CD8-positive, alpha-beta memory T cell (primary cell): ENCODE measurements at places on chromosomes 12 and 14.

GRCh38 chr12:94318181-94318580, 141.5 kb downstream of the CEP83 start:
- no peak for DNase-seq

DNA sequence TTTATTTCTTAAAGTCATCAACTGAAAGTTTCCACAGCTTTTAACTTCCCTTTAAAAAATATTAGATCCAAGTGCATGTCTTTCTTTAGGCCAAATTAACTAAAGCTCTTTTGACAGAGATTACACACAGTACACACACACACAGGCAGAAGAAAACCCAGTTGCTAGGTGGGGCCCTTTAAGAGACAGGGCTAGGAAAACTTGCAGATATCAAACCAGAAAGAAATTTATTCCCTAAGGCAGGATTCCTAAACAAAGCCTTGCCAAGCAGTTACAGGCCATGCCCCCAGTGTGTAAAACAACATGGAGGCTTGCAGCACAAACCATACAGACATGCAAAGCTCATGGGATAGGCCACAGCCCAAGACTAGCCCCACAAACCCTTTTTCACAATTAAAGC, 123.4 kb downstream of the FSCB start:
- DNase-seq, result no peak

GRCh38 chr12:80441921-80442320, 2.1 kb upstream of the PTPRQ start:
- no peak for DNase-seq

GRCh38 chr12:1083889-1084262, 92.9 kb downstream of the ERC1 start:
- DNase-seq, result no peak

DNA sequence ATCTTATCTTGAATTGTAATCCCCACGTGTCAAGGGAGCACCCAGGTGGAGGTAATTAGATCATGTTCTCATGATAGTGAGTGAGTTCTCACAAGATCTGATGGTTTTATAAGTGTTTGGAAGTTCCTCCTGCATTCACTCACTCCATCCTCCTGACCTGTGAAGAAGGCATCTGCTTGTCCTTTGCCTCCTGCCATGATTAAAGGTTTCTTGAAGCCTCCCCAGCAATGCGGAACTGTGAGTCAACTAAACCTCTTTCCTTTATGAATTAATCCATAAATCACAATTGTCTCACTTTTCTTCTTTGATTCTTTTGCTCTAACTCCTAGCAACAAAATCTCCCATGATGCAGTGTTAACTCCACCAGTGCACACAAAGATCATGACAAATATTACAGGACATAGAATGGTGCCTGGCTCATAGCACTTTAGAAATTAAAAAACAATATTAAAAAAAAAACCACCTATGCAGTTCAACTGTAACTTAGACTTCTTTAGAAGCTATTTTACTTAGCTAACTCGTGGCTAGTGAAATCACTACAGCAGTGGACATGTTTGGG, 37.6 kb upstream of the MGAT4C start:
- no peak for DNase-seq

- no peak for DNase-seq
These were observed 72.2 kb downstream of the DACT1 start for GRCh38 chr14:58709949-58710348.
